ENCODE measurements at places on chromosomes 16 and 17.

GRCh38 chr17:68540981-68541380, 28.8 kb downstream of the PRKAR1A start:
- no peak for DNase-seq

GRCh38 chr17:79949656-79950209, 85.9 kb downstream of the TBC1D16 start:
- no peak for DNase-seq

DNA sequence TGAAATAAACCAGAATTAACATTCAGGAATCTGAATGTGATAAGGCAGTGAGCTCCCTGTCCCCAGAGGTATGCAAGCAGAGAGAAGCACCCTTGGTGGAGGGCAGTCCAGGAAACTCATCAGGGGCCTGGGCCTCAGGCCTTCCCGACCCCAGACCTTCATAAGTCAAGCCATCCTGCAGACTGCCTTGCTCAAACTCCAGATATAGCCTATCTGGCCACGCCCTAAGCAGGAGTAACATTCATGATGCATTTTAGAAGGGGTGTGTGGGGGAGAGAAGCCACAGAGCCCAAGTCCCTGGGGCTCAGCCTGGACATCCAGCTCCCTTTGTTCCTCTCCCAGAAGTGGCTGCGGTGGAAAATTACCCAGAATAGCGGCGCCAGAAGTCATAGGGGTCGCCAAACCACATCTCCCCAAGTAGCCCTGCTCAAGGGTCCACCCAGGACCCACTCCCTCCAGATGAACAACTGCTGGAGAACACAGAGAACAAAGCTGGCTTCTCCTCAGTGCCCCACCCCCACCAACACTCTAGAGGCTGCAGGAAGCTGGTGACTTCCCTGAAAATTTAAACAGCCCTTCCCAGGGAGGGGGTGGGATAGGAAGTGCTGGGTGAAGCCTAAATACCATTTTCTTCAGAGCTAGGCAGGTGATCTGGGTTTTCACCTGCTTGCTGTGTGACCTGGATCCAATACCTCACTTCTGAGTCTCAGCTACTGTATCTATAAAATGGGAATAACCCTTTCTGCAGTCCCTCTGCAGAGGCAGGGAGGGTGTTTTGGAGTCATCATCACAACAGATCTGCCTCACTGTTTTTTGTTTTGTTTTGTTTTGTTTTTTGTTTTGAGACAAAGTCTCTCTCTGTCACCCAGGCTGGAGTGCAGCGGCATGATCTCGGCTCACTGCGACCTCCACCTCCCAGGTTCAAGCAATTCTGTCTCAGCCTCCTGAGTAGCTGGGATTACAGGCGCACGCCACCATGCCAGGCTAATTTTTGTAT, 1.5 kb upstream of the SREBF1 start:
- DNase-seq = no peak

DNA sequence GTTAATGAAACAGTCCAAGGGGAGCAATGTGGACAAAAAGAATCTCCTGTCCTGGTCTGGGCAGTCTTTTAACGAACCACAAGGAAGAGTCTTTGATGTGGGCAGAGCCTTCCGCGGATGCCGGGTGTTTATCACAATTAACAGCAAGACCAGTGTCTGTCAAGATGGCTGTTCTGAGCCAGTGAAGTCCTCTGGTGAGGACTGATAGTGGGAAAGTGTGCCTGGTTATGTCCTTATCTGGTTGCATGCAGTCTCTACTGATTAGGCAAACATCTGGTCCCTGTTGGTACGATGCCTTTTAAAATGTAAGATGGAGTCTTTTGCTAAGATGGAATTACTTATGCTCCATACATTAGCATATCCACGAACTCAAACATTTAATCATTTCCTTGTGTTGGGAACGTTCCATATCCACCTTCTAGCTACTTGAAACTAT, 88.5 kb downstream of the ZNF18 start:
- DNase-seq = no peak

Data from NCI-H1930 (cell line).